ENCODE measurements at places on chromosomes 7 and 10.

GRCh38 chr10:15211464-15211979 lies 43.0 kb upstream of the NMT2 start:
- peak; percentile 11 for DNase-seq

- DNase-seq: no peak
Measured at GRCh38 chr7:145478541-145478940, 638.1 kb upstream of the CNTNAP2 start.

- no peak for DNase-seq
Measured at GRCh38 chr10:126315494-126316177, 72.6 kb downstream of the ADAM12 start.

DNA sequence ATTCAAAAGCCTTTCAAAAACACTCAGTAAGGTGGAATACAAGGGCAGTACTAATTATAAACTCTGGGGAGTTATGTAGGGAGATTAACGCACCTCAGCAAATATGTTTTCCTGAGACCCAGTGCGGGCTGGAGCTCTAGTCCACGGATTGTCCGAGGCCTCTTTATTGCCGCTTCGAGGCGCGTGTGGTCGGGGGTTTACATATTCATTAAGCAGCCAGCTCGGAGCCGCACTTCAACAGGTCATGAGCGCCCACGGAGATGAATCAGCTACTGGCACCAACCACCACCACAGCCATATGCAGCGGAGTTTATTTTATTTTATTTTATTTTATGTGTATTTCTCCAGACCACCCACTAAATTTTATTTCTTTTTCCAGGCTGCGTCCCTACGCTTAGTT lies 195.9 kb upstream of the ADARB2 start:
- DNase-seq: no peak

DNA sequence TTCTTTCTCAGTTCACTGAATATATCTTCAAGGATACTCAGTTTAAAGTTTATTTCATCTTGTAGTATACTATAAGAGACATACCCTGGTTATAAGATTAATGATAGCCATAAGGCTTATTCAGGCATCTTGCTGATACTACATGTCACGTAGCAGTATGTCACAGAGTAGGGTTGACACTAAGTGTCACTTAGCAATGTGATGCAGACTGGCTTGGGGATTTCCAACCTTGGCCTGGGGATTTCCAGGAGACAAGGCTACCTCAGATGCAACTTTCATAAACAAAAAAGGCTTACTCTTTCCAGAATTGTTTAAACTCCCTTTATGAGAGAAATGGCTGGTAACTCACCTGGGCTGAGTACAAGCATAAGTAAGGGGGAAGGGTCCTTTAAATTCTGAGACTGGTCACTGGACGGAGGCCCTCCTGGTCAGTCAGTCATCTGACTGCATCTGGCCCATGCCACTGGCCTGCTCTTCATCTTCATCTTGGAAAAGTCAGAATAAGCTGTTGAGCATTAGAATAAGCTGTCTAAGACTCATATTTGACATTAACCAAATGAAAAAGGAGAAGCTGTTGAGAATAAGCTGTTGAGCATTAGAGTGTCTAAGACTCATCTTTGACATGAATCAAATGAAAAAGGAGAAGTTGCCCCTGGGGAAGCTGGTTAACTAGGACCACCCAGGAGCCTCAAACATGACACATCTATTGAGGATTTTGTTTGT lies 9.5 kb downstream of the SLC13A1 start:
- no peak for DNase-seq

- no peak for DNase-seq
Measured at GRCh38 chr10:5413012-5413938, 918 bp downstream of the NET1 start.

GRCh38 chr7:41735206-41735605 lies 32.3 kb upstream of the INHBA start:
- no peak for DNase-seq

GRCh38 chr7:66894463-66895080 lies 26.5 kb upstream of the TMEM248 start:
- DNase-seq: no peak

- DNase-seq: no peak
Measured at GRCh38 chr7:112420236-112420861, 29.9 kb upstream of the IFRD1 start.

GRCh38 chr7:35816514-35816913 lies 15.7 kb downstream of the SEPTIN7 start:
- no peak for DNase-seq

GRCh38 chr7:155298288-155298833 lies 683 bp downstream of the INSIG1 start:
- DNase-seq: peak; percentile 35

DNA sequence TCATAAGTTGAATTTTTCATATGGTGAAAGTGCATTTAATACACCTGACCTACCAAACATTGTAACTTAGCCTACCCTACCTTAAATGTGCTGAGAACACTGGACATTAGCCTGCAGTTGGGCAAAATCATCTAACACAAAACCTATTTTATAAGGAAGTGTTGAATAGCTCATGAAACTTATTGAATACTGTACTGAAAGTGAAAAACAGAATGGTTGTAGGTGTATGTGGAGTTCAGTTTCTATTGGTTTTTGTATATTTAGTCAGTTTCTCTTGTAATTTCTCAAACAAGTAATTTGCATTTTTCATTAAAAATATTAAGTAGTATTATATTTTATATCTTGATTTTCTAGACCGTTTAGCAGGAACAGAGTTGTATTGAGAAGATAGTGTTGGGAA lies 15.3 kb downstream of the CCDC7 start:
- no peak for DNase-seq

DNA sequence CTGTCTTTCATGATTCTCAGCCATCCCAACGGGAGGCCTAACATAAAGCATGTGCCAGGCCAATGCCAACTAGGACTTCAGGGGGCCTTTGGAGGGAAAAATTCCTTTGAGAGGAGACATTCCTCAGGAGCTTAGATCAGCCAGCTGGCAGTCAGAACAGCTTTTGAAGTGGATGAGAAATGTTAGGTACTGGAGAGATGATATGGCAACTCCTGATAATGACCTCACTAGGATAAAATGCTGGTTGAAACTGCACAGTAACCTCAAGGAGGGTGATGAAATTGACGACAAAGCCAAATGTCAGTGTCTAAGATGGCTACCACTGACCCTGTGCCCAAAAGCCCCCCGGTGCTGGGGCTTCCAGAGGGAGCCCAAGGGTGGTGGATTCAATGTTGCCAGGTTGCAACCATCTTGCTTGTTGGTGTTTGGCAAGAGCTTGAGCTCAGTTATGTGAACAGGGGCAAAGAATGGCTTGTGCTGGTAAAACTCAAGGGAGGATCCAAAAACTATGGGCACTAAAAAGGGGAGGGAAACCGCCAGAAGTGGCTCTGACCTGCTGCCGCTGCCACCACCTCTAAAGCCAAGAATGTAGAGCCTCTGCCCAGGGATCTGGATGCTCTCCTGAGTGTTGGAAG lies 121.2 kb downstream of the UBE2H start:
- no peak for DNase-seq

DNA sequence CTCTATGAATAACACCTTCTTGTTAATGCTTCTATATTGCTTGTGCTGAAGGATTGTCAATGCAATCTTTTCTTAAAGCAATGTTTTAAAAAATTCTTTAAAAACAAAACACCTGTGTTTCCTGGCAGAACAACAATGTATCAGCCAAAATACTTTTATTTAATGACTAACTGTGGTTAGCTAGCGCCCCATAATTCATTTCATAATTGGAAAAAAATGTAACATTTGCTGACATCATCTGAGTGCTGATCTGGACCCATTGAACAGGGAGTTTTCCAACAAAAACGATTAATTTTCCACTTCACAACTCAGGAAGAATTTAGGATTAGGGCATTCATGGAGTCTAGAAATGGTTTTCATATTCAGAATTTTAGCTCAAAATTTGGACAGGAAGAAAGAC lies 137.6 kb upstream of the CDK6 start:
- DNase-seq: no peak

DNA sequence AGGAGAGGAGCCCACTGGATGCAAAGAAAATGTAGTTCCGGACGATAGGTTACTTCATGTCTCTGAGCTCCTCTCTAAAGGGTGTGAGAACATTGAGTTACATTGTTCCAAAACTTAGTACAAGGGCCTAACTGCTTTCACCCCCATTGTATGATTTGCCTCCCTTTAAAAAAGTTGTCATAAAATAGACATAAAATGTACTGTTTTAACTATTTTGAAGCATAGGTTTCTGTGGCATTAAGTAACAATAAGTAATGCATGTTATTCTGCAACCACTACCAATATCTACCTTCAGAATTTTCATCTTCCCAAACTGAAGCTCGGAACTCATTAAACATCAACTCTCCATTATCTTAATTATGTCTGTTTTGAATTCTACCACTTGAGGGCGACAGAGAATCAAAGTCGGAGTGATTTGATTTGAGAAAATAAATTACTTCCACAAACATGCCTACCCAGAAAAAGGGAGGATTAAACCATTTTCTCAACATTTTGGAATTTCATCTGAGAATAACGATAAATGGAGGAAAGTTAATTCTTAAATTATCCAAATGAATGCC lies 2.7 kb downstream of the IGFBP1 start:
- no peak for DNase-seq

GRCh38 chr7:158975526-158976467 lies 119.4 kb downstream of the DYNC2I1 start:
- peak; percentile 69 for DNase-seq

DNA sequence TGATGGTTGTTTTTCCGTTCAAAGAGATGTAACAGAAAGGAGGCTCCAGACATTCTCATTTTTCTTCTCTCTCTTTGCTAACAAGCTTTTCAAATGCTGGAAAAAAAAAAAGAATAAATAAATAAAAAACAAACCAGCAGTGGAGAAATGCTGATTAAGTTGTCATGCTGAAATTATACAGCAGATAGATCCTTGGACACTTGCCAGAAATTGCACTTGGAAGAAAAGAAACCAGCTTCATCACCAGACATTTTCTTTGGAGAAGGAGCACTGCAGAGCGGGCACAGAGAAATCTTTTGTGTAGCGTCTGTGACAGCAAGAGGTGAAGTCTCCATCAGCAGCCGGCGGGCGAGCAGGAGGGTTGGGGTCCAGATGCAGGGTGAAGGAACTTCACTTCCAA lies 55.8 kb downstream of the CLRN3 start:
- DNase-seq: no peak

GRCh38 chr7:19109000-19109946 lies 8.2 kb downstream of the TWIST1 start:
- no peak for DNase-seq

DNA sequence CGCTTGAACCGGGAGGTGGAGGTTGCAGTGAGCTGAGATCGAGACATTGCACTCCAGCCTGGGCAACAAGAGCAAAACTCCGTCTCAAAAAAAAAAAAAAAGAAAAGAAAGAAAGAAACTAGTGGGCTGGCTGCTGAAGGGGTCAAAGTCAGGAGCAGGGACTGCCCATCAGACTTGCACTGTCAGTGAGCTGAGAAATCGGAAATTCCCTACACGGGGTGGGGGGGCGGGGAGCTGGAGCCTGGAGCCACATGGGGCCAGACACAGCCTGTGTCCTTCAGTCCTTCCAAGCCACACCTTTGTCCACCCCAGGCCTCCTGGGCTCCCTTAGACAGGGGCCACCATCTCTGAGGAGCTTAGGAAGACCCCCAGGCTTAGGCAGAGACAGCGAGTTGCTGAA lies 34.5 kb downstream of the SRRM3 start:
- no peak for DNase-seq

GRCh38 chr10:109882251-109883057 lies 40.9 kb downstream of the XPNPEP1 start:
- no peak for DNase-seq

DNA sequence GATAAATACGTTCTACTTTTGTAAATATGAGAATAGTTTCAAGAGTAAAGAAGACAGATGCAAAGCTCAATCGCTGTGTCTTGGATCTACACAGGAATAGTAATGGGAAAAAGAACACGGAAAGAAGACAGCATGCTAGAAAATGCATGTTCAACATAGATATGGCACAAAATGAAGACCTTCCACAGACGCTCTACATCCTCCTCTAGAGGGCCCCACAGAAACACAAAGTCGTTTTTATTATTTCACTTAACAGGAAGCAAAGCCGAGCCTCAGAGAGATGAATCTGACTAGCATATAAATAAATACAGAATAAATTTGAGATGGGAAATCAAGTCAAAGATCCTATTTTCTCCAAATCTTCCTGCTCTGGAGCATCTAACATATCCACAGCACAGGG lies 292.6 kb downstream of the PARD3 start:
- DNase-seq: no peak

- no peak for DNase-seq
Measured at GRCh38 chr7:3141326-3141725, 97.7 kb upstream of the CARD11 start.

DNA sequence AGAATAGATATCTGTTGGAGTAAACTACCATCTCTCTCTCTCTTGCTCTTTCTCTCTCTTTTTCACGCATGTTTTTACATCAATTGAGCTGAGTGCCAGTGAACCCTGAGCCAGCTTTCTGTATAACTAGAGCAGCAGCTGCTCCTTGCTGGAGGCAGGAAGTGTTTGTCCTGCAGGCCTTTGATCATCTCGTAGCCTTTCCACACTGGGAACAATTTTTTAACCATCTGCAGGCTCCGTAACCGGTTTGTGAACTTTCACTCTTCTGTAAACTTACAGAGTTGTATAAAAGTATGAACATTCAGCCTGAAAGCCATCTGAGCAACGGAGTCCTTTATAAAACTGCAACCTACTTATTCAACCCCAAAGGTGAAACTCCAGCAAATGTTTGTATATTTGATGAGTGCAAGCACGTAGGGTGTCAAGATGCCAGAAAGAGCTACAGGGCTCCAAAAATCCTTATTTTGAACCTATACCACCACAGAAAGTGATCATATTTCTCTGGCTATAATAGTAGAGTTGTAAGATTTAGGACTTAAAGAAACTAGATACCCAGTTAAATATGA lies 162.8 kb upstream of the NFE2L3 start:
- no peak for DNase-seq

- DNase-seq: no peak
Measured at GRCh38 chr7:77439572-77439971, 23.4 kb upstream of the GSAP start.

- no peak for DNase-seq
Measured at GRCh38 chr7:6536262-6537260, 14.7 kb downstream of the GRID2IP start.

GRCh38 chr7:51010534-51010933 lies 227.8 kb upstream of the GRB10 start:
- DNase-seq: no peak

GRCh38 chr10:98205351-98205750 lies 62.6 kb downstream of the LOXL4 start:
- DNase-seq: no peak

DNA sequence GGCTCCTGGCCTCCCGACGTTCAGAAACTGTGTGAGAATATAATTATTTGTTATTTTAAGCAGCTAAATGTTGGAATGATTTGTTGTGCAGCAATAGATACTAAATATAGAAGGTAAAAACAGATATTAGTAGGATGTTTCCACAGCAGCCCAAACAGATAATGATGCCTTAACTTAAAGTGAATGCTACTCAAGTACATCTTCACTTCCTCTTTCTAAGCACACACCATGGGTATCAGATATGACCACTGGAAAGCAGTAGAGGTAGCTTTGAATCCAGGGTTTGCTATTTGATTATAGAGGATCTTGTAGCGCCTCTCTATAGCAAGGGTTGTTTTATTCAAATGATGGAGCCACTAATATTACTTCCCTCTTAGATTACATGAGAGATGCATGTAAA lies 38.2 kb upstream of the BET1 start:
- no peak for DNase-seq

GRCh38 chr10:130411496-130412085 lies 275.4 kb downstream of the GLRX3 start:
- no peak for DNase-seq

- DNase-seq: no peak
Measured at GRCh38 chr7:132456418-132456817, 119.9 kb downstream of the PLXNA4 start.

GRCh38 chr10:48796713-48797245 lies 112.1 kb downstream of the WDFY4 start:
- no peak for DNase-seq
